ENCODE measurements at places on chromosomes 4 and X. TPM values are rescaled to one million over a fixed set of nuclear protein-coding genes. Genes with fewer than 3 reads are reported as not detected.

Gene RBMX
- total RNA-seq, result 474 TPM

Gene NLGN4X
- 63.2 TPM for total RNA-seq

Gene TMPRSS11A
- not detected for total RNA-seq

Gene GCNA
- 5.3 TPM for total RNA-seq

Gene RAP1GDS1
- total RNA-seq, result 180 TPM

Gene TSPAN7
- total RNA-seq, result 81.7 TPM

Gene PRKG2
- 15.3 TPM for total RNA-seq

Gene MOB1B
- 42.3 TPM for total RNA-seq

Gene APLN
- 3.1 TPM for total RNA-seq

Gene PPEF2
- total RNA-seq, result not detected

Measured in parietal lobe (tissue), 2 donors.